ENCODE measurements at places on chromosomes 3 and 15.

DNA sequence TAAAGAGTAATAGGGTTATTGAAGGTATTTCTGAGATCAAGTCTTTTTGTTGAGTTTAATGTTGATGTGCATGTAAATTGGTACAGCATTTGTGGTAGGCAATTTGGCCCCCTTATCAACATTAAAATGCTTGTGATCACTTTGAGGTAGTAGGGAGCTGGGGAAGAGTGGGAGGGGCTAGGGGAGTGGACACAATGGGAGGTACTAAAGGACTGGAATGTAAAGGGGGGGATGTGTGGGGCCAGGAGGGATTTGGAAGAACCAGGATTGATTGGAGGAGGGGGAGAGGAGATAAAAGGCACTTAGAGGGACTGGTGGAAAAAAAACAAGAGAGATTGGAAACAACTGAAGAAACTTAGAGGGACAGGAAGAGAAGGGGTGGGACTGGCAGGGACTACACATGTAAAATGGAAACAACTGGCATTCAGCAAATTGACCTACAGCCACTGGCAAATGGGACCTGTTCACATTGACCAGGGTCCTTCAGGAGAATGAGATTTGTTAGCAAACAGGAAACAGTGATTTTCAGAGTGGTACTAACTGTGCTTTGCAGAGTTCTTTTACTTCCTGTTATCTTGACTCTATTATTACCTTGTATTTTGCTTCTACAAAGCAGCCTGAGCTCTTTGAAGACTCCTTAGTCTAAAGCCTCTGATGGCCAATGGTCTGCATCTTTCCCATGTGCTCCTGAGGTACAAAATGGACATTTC, 47.8 kb upstream of the ZBTB38 start:
- no peak for DNase-seq

DNA sequence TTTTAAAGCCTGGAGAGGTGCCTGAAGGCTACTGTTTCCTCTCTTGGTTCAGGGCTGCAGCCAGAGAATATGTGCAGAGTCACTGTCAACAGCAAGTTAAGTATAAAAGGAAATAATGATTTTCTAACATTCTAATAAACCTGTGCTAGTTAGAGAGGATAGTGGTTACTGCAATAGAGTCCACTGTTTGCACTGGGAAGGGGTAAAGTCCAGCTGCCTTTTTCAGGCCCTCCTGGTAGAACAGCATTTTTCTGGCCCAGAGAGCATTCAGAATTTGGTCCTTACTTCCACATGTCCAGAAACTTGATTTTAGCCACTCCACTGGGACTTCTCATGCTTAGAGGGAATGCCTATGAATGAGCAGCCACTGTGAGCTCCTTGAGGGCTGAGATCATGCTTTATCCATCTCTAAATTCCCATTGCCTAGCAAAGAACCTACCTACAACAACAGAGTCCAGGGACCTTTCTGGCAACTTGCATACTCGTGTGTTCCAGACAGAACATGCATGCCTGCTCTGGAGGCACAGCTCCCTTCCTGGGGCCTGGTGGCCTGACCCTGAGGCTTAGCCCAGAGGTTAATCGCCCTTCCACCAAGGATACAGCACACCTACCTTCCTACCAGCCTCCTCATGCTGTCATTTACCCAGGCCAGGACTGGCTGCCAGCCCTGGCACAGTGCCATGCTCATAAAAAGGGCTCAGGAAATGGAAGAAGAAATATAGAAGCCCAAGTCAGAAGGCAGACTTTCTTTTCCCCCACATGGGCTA, 50.3 kb upstream of the ATP13A3 start:
- no peak for DNase-seq

DNA sequence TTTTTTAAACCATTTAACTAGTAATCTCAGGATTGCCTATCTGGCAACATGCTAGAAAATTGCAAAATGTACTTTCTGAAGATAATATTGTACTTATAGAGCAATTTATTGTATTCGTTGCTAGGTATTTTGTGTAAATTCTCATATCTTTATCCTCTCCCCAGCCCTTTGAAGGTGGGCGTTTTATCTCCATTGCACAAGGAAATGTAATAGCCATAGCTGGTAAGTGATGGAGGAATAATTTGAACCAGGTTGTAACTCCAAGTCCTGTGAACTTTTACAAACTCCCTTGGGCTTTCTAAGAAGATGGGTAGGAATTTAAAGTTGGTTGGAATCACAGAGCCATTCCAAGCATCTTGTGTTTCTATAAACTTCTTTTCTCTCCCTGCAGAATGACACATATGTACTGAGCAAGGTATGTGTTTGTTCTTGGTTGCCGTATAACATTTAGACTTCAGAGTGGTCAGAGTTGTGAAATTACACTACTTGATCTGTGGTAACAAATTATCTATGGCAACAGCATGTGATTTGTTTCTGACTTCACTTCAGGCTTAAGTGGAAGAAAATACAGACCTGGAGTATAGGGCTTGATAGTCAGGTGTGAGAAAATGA, 170.9 kb downstream of the AKAP13 start:
- no peak for DNase-seq

- DNase-seq, result no peak
These were observed 17.6 kb upstream of the CCDC174 start for GRCh38 chr3:14633819-14634424.

GRCh38 chr15:88428053-88428452, 39.1 kb downstream of the MRPL46 start:
- peak; percentile 43 for DNase-seq

DNA sequence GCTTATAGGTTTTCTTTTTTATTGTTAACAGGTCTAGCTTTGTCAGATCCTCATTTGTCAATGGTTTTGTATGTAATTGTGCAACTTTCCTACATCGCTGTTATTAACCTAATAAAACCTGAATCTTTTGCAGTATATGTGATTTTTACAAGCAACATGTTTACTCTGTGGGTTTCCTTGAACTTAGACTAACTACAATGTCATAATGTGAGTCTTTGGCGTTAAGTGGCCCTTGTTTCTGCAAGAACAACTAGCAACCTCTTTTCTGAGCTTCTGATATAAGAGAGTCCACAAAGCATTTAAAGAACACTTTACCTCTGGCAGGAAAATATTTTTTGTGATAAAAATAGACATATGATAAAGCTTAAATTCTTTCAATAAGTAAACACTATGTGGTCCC, 230.3 kb upstream of the CFAP20DC start:
- no peak for DNase-seq

GRCh38 chr15:93307513-93307912, 218.5 kb upstream of the RGMA start:
- no peak for DNase-seq

- no peak for DNase-seq
These were observed 115.7 kb upstream of the PRTG start for GRCh38 chr15:55858661-55859060.

DNA sequence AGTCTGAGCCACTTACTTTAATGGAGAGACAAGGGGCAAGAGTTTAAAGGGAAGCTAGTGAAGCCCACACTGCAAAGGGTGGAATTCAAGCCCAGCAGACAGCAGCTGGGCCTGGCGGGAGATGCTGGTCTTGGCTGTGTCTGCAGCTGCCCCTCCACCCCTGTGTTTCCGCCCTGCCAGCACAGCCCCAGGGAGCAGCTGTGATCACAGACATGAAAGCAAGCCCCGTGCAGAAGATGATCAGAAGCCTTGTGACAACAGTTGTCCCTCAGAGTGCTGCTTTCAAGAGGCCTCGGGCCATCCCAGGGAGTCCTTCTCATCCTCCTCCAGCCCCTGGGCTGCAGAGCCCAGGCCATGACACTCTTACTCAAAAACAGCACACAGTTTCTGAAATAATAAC, 24.1 kb upstream of the SLC6A1 start:
- peak; percentile 75 for DNase-seq

GRCh38 chr3:77535116-77535515, 495.2 kb downstream of the ROBO2 start:
- DNase-seq, result no peak

GRCh38 chr3:54533856-54534255, 394.0 kb downstream of the LRTM1 start:
- no peak for DNase-seq

DNA sequence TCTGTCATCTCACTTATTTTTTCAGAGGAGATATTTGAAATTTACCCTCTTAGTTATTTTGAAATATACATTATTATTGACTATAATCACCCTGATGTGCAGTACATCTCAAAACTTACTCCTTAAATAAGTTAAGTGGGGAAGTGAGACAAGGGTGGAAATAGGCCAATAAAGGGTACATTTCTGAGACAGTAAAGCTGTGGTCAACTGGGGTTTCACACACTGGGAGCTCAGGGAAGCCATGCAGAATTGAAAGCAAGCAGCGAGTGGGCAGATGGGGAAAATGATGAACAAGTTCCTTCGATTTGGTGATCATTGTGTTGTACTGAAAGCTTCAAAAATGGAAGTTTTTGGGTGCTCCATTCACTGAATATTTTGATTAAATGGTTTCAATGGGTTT, 21.6 kb upstream of the MOBP start:
- DNase-seq, result no peak

DNA sequence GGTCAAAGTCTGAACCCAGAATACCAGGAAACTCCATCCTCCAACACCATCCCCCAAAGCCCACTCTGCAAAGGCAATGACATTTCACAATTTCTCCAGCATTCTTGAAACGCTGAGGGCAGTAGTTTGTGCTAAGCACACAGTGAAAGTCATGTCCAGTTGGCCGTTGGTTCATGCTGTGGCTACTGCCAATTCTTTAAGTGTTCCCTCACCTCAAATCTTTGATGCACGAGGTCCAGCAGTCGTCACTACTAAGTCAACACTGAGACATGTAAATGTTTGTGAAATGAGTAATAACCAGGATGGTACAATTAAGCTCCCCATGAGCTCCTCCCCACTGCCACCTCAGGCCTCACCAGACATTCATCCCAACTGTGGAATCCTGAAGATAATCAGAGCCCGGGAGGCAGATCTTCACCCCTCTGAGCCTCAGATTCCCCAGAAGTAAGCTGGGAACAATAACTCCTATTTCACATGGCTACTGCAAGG, 7.0 kb downstream of the SUCLG2 start:
- DNase-seq, result no peak

- no peak for DNase-seq
These were observed 19.4 kb downstream of the CCDC32 start for GRCh38 chr15:40545457-40545856.

DNA sequence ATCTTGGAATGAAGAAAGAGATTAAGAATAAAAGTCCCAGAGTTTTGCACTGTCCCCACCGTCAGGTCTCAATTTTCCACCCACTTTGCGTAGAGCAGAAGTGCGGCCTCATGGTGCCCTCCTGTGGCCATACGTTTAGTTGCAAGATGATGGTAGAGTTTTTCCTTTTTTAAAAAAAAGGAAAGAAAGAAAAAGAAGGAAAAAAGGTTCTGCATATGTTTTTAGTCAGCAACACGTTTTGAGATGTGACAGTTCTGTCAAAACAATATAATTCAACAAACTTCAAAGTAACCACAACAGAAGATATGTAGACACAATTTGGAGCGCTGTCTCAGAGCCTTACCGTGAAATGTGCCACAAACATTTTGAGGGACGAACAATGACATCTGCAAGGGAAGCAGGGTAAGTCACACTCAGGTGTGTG, 24.6 kb downstream of the EBLN2 start:
- DNase-seq, result peak; percentile 60

DNA sequence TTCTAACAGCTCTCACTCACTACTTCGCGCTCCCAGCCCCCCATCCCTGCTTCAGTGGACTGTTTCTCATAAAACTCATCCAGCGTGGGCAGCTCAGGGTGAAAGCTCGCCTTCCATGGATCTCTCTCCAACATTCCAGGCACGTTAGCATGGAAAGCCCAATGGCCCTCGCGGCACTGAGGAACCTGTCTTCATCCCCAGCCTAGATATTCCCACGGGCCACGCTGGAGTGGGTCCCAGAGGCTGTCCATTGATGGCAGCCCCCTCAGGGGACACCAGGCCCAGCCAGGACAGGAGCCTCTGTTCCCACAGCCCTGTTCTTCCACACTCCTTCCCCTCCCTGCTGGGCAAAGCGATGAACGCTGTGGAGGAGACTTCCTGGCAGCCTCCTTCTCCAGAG, 121.1 kb downstream of the SEC22A start:
- DNase-seq, result no peak

All from retina (tissue), 1 donor.